ENCODE measurements at places on chromosomes 2 and 18.
A peak's percentile ranks its signal among the peaks of the same experiment; 100 is the strongest.

- DNase-seq, result no peak
These were observed 79.9 kb downstream of the RAPH1 start for GRCh38 chr2:203455209-203455608.

- no peak for DNase-seq
These were observed 4.2 kb downstream of the MAB21L4 start for GRCh38 chr2:240891492-240892340.

- DNase-seq, result no peak
These were observed 18.3 kb upstream of the LNPK start for GRCh38 chr2:176020400-176020799.

DNA sequence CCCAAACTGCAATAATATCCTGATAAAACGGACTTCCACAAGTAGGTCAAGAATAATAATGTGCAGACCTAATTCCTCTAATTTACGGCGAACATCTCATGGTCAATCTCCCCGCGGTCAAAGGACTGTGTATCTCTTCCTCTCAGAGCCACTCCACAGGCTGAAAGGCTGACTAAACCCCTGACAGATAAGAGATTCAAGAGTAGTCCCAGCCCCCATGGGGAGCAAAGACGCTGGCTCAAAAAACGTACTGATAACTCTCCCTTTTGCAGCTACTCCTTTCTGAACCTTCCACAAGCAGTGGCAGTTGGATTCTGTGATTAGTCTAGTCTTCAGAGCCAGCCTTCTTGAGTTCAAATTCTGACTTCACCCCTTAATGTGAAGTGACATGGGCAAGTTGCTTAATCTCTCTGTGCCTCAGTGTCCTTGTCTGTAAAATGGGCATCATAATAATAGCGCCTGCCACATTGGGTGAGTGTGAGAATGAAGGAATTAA lies 19.7 kb upstream of the IL18R1 start:
- DNase-seq, result no peak

DNA sequence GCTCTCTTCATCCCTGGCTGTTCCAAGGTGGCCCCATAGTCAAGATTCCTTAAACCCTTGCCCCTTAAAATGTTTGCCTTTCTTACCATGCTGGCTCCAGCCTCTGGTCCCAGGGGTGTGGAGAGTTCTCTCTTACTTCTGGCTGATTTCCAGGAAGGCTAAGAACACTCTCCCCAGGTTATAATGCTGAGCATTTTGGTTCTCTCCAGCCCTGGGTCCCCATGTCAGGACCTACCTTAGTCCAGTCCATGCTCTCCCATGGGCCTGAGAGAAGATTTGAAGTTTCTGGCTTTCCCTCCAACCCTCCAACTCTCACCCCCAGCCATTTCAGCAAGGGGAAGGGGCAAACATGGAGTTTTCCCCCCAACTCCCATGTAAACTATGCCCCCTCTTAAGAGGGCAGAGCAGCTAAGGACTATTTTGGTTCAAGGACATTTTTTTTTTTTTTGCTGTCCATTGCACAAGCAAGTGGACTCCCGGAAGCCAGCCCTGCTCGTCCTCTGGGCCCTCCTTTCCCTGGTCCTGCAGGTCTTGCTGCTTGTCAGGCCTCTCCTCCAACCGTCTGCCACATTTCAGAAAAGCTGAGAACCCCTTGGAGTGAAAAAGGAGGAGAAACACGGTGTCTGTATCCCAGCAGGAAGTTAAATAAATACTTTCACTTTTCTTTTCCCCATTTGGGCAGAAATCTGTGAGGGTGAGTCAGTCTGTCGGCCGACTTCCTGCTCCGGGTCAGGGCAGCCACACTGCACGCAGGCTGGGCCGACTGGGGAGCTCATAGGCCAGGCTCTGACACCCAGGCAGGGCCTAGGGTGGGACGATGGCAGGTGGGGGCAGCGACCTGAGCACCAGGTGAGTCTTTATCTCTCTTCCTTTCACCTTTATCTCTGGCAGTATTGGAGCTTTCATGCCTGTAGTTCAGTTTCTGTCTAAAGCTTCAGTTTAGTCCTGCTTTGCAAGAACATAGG lies at the start of gene SP140L:
Gene SP140L (plus strand): TSS at position 741 of the 965 bp plus-strand sequence. CDS start 77 bp downstream, at position 818.
- DNase-seq, result peak; percentile 40

DNA sequence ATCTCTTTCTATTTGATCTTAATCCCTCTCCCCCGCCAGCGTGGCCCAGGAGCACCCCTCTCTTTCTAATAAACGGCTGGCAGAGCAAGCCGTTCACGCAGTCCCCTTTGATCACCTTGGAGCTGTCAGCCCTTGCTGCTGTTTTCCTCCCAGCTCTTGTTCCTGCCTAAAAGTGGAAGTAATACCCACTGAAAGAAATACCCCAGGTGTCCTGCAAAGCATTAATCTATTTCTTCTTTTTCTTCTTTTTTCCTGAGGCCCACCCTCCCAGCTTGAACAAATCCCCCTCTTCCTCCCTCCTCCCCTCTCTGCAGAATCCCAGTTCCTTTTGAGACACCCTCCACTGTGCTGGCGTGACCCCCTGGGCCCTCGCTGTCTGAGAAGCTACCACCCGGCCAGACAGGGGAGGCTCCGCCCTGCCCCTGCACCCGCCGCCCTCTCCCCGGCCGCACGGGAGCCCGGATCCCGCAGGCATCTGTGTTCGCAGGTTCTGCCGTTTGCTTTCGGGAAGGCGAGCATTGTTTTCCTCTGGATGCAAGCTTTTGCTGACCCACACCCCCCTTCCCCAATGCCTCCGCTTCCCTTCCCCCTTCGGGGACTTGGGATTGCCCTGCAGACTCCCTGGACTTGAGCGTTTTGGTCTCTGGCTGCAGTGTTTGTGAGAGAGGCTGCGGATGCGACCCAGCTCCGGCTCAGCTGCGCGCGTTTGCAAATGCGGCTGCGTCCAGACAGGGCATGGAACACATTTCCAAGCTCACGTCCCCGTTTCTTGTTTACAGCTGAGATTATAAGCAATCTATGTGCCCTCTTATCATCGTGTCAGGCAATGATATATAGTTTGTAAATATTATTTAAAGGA lies 631.5 kb downstream of the NYAP2 start:
- no peak for DNase-seq

GRCh38 chr2:64052463-64053241 lies 33.4 kb upstream of the VPS54 start:
- DNase-seq, result no peak

DNA sequence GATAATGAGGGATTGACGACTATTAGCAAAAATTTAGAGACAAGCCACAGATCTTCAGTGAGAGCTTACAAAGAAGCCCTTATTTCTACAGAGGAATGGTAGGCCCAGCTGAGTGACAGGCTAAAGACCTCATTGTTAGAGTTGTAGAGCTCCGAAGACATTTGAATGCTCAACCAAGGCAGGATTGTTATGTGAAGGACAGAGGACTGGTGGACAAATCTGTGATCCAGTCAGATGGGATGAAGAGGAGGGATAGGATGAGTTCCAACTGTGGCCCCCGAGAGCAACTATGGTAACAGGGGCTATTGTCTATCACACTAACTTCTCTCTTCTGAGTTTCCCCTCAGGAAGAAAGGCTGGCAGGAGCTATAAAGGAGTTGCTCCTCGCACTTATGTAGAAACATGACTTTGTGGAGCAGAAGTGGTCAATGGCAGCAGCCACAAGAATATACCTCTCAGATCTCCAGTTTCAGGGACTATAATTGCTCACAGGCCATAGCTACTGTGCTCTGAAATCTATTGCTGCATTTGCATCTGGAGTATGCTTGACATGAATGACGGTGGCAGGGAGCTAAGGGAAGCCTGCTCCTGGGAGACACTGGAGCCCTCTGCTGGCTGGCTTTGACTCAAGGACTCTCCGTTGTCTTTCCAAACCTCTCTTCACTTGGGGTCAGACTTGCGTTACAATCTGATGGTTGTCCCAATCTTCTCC lies 50.3 kb upstream of the GREB1L start:
- no peak for DNase-seq

GRCh38 chr2:74045454-74045853 lies 60.7 kb downstream of the TET3 start:
- DNase-seq, result no peak

GRCh38 chr2:188916736-188917135 lies 57.4 kb upstream of the COL3A1 start:
- DNase-seq, result no peak

DNA sequence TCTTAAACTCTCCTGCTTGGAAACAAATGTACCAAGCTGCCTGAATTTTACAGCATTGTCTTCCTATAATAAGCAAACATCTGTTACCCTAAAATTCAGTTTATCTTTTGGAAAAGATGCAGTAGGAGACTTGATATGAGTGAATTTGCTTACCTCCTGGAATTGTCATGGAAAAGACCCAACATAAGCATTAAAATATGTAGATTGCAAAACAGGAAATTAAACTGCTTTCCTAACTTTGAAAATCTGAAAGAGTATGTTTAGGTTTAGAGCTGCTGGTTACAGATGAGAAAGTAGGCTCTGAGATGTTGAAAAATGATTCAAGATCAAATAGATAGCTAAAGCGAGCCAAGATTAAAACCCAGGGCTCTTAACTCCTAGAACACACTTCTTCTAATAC lies 316.5 kb downstream of the SOX11 start:
- DNase-seq, result no peak

DNA sequence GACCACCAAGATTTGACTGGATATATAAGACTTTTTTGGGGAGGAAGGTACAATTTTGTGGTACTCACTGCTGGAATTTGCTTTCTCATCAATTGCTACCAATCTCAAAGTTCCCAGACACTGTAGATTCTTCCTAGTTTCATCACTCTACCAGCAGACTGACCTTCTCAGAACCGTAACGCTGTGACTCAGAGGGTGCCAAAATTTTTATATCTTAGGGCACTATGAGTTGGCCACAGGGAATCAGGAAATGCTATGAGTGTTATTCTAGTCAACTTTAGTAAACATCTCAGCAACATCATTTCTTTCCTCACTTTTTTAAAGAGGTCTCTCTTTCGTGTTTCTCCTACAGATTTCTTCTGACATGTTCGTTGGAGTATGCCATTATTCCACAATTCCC lies 499.0 kb downstream of the TMX3 start:
- DNase-seq, result no peak

- DNase-seq, result no peak
These were observed 440.8 kb upstream of the LRRTM4 start for GRCh38 chr2:77962943-77963342.

- no peak for DNase-seq
These were observed 71.9 kb downstream of the INPP4A start for GRCh38 chr2:98516571-98516970.

- DNase-seq, result no peak
These were observed 1.1 kb upstream of the SPAST start for GRCh38 chr2:32061973-32062861.

All from stimulated activated CD8-positive, alpha-beta memory T cell treated with anti-CD3 and anti-CD28 coated beads, Interleukin-15, amount 100 ng/mL, for 24 hours (primary cell).